ENCODE measurements at places on chromosomes 12 and 14. TPM values are rescaled to one million over a fixed set of nuclear protein-coding genes. Genes with fewer than 3 reads are reported as not detected.
A peak's percentile ranks its signal among the peaks of the same experiment; 100 is the strongest.

DNA sequence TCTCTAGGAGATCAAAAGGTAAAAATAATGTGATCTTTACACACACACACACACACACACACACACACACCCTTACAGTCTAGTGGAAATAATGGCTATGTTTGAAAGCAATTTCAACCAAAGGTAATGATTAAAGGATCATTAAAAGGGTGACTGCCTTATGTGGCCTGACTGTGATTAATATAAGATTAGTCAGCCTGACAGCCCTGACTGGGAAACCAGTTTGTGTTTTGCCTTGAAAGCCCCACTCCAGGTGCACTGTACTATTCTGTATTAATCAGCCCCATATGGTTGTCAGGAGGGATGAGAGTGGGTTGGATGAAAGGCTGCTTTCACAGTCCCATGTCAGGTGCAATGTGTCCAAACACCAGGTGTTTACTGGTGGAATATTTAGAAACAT lies 10.5 kb downstream of the RASSF9 start:
- H3K36me3 ChIP-seq = peaks cover 33% of the 10 kb centered on the region
- no peak overlapping the region for H3K4me3 ChIP-seq
- DNase-seq = no peak
- no peak overlapping the region for H3K27ac ChIP-seq

GRCh38 chr14:102696332-102696731 lies 80.9 kb upstream of the TRAF3 start:
- H3K27ac ChIP-seq = peak overlapping the region; percentile 0
- H3K27me3 ChIP-seq = no peaks in the 10 kb centered on the region
- no peak overlapping the region for H3K4me3 ChIP-seq
- peaks cover 43% of the 10 kb centered on the region for H3K4me1 ChIP-seq

DNA sequence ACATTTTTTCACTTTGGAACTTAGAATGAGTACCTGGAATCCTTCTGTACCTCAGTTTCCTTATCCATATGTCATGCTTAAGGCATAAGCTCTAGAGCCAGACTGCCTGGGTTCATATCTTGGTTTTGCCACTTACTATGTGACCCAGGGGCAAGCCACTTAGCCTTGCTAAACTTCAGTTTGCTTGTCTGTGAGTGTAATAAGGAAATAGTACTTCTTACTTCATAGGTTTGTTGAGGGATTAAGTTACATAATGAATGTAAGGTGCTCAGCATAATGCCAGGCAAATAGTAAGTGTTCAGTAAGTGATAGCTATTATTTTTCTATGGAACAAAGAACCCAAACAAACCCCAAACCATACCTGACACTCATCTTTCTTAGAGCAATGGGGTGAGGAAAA lies 225.1 kb downstream of the BCAT1 start:
- H3K27me3 ChIP-seq = no peaks in the 10 kb centered on the region
- DNase-seq = no peak
- peaks cover 2% of the 10 kb centered on the region for H3K36me3 ChIP-seq
- H3K27ac ChIP-seq = no peak overlapping the region
- no peak overlapping the region for H3K4me3 ChIP-seq
- no peaks in the 10 kb centered on the region for H3K4me1 ChIP-seq

- peak overlapping the region; percentile 22 for H3K27ac ChIP-seq
- H3K27me3 ChIP-seq = no peaks in the 10 kb centered on the region
- peaks cover 60% of the 10 kb centered on the region for H3K36me3 ChIP-seq
- no peak for DNase-seq
- H3K4me3 ChIP-seq = no peak overlapping the region
Measured at GRCh38 chr12:12474471-12474928, 88.2 kb downstream of the DUSP16 start.

The CCNB1IP1 gene
- total RNA-seq = 122 TPM
